ENCODE measurements at places on chromosomes 1 and 21. TPM values are rescaled to one million over a fixed set of nuclear protein-coding genes. Genes with fewer than 3 reads are reported as not detected.
A peak's percentile ranks its signal among the peaks of the same experiment; 100 is the strongest.

The KRTAP19-2 gene
- polyA plus RNA-seq: not detected

The FALEC gene
- polyA plus RNA-seq: not detected

DNA sequence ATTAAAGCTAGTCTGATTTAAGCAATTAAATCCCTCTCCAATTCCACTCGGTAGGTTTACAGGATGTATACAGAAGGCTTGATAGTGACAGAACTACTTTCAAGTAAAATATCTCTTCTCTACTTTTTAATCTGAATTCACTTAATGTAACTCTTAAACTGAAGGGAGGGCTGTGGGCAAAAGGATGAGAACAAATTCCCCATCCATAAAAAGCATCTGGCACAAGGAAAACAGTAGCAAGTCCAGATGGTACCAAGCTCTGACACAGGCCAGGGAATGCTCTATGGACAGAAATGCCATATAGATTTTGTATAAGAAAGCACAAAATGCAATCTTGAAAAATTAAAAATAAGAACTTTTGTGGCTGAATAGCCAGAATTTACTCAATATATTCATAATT, 53.1 kb upstream of the USH2A start:
- DNase-seq: no peak
- no peaks in the 10 kb centered on the region for H3K4me1 ChIP-seq
- no peaks in the 10 kb centered on the region for H3K27me3 ChIP-seq
- H3K36me3 ChIP-seq: no peaks in the 10 kb centered on the region

GRCh38 chr1:223233410-223234169, 90.5 kb upstream of the TLR5 start:
- no peaks in the 10 kb centered on the region for H3K36me3 ChIP-seq
- no peak overlapping the region for H3K4me3 ChIP-seq
- H3K27me3 ChIP-seq: no peaks in the 10 kb centered on the region
- DNase-seq: peak; percentile 78
- H3K4me1 ChIP-seq: peaks cover 6% of the 10 kb centered on the region
- no peak overlapping the region for H3K27ac ChIP-seq

- H3K36me3 ChIP-seq: no peaks in the 10 kb centered on the region
- H3K27me3 ChIP-seq: no peaks in the 10 kb centered on the region
- DNase-seq: no peak
- no peaks in the 10 kb centered on the region for H3K4me1 ChIP-seq
Measured at GRCh38 chr1:67978890-67979516, 71.4 kb downstream of the DIRAS3 start.

GRCh38 chr1:234933475-234933874, 195.2 kb downstream of the TOMM20 start:
- no peaks in the 10 kb centered on the region for H3K36me3 ChIP-seq
- no peaks in the 10 kb centered on the region for H3K27me3 ChIP-seq
- H3K4me1 ChIP-seq: no peaks in the 10 kb centered on the region
- H3K27ac ChIP-seq: peak overlapping the region; percentile 55

GRCh38 chr1:212559929-212560328, 48.6 kb upstream of the ATF3 start:
- no peak overlapping the region for H3K4me3 ChIP-seq
- H3K27ac ChIP-seq: no peak overlapping the region
- no peaks in the 10 kb centered on the region for H3K36me3 ChIP-seq
- DNase-seq: no peak
- no peaks in the 10 kb centered on the region for H3K27me3 ChIP-seq
- H3K4me1 ChIP-seq: no peaks in the 10 kb centered on the region

DNA sequence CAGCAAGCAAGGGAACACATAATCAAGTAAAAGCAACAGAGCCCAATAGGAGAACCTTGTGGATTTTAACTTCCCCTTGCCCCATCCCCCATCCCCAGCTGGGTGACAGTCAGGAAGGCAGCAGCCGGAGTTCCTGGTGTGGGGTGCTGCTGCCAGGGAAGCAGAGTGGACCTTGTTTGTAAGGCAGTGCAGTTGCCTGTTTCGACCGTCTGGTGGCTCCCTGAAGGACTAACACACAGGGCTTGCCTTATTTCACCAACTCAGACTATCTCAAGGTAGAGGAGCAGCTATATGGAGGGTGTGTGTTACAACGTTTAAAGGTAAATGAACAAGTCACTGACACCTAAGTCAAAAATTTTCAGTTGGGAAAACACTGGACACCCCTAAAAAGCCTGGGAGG, 6.6 kb downstream of the KRTAP10-8 start:
- DNase-seq: peak; percentile 48
- no peak overlapping the region for H3K27ac ChIP-seq
- no peaks in the 10 kb centered on the region for H3K36me3 ChIP-seq
- no peaks in the 10 kb centered on the region for H3K4me1 ChIP-seq

GRCh38 chr1:154956544-154956941, 644 bp upstream of the PBXIP1 start:
- H3K27me3 ChIP-seq: no peaks in the 10 kb centered on the region
- H3K27ac ChIP-seq: peak overlapping the region; percentile 83
- peaks cover 36% of the 10 kb centered on the region for H3K36me3 ChIP-seq
- H3K4me1 ChIP-seq: peaks cover 13% of the 10 kb centered on the region
- no peak for DNase-seq
- H3K4me3 ChIP-seq: no peak overlapping the region
